GM12891 (cell line): ENCODE measurements at places on chromosomes 13 and 19.

DNA sequence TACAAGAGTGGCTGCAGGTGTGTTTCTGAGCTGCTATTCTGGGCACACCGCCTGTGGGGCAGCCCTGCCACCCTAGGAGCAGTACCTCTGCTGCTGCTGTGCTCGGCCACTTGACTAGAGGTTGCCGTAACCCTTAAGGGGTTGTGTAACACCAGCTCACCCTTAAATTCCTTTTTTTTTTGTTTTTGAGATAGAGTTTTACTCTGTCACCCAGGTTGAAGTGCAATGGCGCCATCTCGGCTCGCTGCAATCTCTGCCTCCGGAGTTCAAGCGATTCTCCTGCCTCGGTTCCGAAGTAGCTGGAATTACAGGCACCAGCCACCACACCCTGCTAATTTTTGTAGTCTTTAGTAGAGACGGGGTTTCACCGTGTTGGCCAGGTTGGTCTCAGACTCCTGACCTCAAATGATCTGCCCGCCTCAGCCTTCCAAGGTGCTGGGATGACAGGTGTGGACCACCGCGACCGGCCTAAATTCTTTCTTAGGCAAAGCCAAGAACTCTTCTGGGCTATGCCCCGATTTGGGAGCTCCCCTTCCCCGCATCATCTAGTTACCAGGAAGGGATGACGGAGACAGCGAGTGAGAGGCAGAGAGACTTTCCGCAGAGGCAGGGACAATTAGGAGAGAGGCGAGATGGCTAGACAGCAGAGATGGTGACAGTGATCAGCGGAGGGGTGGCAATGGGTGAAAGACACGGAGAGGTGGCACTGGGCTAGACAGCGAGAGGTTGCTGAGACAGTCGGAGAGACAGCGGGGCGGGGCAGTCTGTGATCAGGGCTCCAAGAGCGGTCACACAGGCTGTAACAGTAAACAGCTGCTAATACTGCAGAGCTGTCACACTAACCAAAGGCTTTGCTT is 4.4 kb upstream of the LILRA5 start:
- no peak for DNase-seq

DNA sequence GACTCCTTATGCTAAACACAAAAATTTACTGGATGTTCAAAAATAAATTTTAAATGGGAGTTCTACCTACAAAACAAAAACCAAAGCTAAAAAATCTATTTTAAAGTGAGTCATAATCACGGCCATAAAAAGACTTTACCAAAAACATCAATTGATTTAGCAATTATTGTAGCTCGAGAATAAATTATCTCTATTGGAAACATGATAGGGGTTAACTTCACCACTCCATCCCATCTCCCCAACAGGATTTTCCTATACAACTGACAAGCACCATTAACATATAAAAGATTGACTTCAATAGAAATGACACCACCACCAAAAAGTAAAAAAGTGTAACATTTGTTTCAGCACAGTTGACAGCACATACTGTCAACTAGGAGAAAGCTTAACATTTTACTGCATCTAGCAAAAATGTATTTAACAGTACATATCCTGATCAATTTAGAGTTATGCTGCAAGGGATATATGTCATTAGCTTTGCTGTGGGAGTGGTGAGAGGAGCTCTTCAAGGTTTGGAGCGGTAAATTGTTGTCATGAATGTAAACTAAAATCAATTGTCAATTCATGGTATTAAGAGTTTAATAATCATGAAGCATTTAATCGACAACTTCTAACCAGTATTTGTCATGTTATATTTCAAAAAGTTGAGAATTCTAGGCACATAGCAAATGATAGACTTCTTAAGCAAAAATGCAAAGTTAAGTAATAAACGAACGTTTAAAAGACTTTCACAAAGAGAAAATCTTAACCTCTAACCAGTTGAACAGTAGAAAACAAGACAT is 3.8 kb downstream of the UBL3 start:
- no peak for DNase-seq

DNA sequence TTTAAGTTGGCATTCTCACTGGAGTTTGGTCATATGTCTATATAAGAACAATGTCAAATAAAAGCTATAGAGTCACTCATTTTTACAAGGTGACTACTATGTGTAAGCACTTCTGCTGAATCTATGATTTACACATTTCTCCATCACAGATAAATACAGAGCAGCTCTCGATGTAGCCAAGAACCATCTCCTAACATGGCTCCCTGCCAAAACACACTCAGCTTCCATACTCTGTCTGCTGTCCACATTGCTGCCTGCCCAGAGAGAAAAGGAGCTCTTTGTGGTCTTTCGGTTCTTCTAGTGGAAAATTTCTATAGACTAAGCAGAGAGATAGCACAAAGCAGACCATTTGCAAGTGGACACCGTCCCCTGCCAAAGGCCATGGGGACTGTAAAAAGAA is 190.9 kb upstream of the KLF12 start:
- no peak for DNase-seq

GRCh38 chr19:8580710-8581281 is 3.6 kb upstream of the MYO1F start:
- DNase-seq: peak; percentile 71

- no peak for DNase-seq
These were observed 3.8 kb downstream of the JAK3 start for GRCh38 chr19:17843908-17844490.

DNA sequence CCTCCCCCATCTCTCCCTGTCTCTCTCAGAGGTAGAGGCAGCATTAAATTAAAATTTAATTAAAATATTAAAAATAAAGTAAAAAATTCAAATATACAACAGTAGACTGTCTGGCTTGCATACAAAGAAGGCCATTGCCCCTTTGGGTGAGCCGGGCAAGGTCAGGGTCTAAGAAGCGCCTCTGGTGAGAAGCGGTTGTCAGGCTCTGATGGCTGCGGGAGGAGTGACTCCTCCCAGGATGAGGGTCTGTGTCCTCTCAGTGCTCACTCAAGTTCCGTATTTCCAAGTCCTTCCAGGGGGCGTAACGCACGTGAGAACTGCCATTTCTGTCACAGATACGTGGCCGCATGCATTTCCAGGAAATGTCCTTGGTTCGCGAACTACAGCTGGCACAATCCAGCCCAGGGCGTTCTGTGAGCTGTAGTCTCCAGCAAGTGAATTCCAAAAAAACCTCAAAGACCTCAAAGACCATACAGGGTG is 737 bp upstream of the ZNF181 start:
- DNase-seq: no peak

DNA sequence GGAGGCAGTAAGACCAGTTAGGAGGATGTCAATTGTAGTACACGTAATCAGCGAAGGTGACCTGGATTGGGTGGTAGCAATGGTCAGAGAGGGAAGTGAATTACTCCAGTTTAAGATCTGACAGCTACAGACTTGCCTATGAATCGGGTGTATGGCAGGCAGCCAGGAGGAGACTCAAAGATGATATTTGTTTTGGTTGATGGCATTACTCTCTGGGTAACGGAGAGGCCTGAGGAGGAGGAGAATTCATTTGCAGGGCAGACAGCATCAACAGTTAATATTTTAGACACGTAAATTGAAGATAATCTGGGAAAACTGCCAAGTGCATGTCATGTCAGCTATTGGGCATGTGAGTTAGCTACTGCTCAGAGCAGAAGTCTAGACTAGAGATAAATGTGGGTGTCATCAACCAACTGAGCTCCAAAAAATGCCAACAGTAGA is 109.2 kb downstream of the SGCG start:
- no peak for DNase-seq

DNA sequence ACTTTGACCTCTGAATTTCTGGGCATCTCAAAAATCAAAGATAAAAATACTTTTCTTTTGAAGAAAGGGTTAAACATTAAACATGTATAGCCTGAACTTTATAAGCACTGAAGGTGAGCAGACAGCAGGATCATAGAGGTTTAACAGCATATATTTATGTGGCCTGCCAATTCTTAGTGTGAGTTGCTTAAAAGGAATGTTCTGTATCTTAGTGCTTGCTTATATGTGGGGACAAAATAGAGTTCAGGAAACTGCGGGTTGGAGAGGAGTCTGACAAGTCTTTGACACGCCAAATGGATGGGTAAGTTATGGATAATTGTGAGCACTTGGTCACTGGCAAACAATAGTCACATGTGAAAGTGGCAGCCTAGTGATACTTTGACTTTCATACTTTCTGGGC is 1419.4 kb upstream of the SPRY2 start:
- DNase-seq: no peak

DNA sequence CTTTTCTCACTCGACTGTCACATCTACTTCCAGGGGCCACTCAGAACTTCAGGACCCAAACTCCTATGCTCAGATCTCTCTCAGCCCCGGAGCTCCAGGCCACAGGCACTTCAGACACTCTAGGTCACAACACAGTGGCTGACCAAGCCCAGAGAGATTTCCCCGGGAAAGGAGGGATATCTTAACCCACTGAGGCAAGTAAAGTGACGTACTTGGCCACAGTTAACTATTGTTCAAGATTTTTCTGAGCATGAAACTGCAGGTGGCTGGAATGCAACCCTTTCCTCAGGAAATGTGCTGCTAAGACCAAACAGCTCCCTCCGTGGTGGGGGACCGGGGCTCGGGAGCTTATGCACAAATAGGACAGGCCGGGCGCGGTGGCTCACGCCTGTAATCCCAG is 23.9 kb downstream of the OPA3 start:
- no peak for DNase-seq

GRCh38 chr13:77358001-77358400 is 31.1 kb upstream of the MYCBP2 start:
- no peak for DNase-seq

DNA sequence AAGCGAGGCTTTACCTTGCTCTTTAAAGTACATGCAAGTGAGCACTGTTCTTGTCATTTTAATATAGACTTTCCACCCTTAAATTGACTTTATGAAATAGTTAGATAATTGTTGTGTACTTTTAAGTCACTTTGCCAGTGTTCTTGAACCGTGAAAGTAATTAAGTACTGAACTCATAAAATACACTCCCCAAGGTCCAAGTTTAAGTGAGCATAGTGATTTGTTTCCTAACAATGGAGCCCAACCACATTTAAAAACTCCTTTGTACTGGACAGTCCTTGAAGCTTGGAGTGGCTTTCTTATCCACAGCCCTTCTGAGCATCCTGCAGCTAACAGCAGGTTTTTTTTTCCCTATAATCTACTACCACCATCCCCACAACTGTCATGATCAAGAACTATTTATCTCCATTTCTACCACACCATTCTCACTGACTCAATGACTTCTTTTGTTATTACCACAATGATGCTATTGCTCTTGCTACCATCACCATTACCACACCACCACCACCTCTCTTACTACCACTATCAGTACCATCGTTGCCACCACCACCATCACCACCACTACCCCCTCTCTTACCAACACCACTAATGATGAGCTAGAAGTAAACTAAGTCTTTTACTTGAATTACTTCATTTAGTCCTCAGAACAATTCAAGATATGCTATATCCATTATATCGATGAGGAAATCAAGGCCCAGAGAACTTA is 452.6 kb downstream of the DIAPH3 start:
- DNase-seq: no peak

DNA sequence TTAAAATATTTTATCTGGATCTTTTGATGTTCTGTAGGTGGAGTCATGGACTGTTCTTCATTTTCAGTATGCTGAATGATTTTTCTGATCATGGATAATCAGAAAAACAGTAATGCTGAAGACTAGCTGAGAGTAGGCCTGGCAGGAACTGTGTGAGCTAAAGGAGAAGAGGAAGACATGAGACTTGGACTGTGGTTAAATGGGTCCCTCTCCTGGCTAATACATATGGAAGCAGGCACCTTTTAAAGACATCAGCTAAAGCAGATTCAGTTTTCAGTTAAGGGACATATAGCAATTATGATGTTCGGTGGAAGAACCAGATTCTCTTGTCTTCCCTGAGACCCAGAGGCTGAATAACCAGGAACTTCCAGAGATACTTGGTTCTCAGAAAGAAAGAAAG is 169.4 kb downstream of the OLFM4 start:
- no peak for DNase-seq

- DNase-seq: no peak
These were observed 41.5 kb downstream of the ZNF682 start for GRCh38 chr19:19997656-19998268.

- no peak for DNase-seq
These were observed 68.6 kb downstream of the RAB20 start for GRCh38 chr13:110492679-110493593.

- DNase-seq: no peak
These were observed 2806.7 kb downstream of the PCDH9 start for GRCh38 chr13:64423467-64423866.

GRCh38 chr13:105035092-105035491 is 1500.4 kb downstream of the EFNB2 start:
- no peak for DNase-seq

GRCh38 chr13:33554919-33555791 is 262.8 kb upstream of the RFC3 start:
- no peak for DNase-seq

GRCh38 chr19:50657712-50658440 is 8.6 kb downstream of the C19orf81 start:
- DNase-seq: no peak

DNA sequence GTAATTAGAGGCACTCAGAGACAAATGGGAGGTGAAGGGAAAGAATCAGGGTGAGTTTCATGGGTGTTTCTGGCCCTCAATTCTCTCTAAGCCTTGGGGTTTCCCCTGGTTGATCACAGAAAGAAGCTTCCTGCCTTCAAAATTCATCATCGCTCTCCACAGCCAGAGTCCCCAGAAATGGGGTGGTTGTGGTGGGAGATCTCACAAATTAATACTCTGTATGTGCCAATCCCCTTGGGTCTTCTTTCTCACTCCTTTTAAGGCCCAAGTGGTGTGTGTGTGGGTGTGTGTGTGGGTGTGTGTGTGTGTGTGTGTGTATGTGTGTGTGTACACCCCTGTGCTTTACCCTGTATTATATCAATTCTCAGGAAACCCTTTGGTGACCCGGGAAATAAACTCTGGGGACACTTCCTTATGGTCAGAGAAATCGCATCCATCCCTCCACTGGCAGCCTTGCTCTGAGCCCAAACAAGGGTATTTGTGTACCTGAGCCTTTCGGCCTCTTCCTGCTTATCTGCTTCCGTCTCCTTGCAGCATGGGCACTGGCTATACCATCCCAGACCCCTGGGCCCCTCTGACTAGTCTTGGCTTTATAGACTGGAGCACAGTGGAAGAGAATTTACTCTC is 2.8 kb upstream of the FCGBP start:
- DNase-seq: no peak

DNA sequence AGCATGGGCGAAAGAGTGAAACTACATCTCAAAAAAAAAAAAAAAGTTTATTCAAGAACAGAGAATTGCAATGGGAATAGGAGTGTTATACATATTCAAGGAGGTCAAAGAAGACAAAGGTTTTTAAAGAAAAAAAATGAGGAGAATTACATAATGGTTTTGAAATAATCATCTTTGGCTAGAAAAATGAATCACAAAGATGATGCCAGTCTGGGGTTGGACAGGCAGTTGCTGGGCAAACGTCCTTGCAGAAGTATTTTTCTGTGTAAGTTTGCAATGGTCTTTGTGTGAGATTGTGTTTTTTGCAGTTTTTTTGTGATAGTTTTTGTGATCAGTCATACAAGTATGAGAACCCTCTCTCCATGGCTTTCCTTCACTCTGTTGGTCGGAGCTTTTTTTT is 23.7 kb downstream of the LYPD3 start:
- no peak for DNase-seq

GRCh38 chr13:43135516-43135915 is 112.1 kb downstream of the DNAJC15 start:
- DNase-seq: no peak
